ENCODE measurements at places on chromosomes 5 and 9.

GRCh38 chr5:85671223-85671970, 946.3 kb upstream of the COX7C start:
- no peaks in the 10 kb centered on the region for H3K36me3 ChIP-seq
- DNase-seq = no peak
- no peak overlapping the region for H3K27ac ChIP-seq

- H3K4me1 ChIP-seq = peaks cover 41% of the 10 kb centered on the region
- no peaks in the 10 kb centered on the region for H3K27me3 ChIP-seq
- H3K36me3 ChIP-seq = no peaks in the 10 kb centered on the region
- DNase-seq = no peak
- H3K27ac ChIP-seq = peak overlapping the region; percentile 96
- peak overlapping the region; percentile 79 for H3K4me3 ChIP-seq
These were observed 938 bp downstream of the NINJ1 start for GRCh38 chr9:93132946-93133680.

DNA sequence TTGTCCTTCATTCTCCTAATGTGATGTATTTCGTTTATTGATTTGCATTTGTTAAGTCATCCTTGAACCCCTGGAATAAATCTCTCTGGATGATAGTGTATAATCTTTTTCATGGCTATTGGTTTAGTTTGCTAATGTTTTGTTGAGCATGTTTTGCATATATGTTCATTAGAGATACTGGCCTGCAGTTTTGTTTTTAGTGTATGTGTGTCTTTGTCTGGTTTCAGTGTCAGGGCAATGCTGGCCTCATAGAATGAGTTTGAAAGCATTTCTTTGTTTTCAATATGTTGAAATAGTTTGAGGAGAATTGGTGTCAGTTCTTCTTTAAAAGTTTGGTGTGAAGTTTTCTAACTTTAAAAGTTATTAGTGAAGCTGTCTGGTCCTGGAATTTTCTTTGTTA, 149.6 kb upstream of the ATP10B start:
- no peaks in the 10 kb centered on the region for H3K36me3 ChIP-seq
- no peak overlapping the region for H3K4me3 ChIP-seq
- no peaks in the 10 kb centered on the region for H3K4me1 ChIP-seq
- no peak for DNase-seq

DNA sequence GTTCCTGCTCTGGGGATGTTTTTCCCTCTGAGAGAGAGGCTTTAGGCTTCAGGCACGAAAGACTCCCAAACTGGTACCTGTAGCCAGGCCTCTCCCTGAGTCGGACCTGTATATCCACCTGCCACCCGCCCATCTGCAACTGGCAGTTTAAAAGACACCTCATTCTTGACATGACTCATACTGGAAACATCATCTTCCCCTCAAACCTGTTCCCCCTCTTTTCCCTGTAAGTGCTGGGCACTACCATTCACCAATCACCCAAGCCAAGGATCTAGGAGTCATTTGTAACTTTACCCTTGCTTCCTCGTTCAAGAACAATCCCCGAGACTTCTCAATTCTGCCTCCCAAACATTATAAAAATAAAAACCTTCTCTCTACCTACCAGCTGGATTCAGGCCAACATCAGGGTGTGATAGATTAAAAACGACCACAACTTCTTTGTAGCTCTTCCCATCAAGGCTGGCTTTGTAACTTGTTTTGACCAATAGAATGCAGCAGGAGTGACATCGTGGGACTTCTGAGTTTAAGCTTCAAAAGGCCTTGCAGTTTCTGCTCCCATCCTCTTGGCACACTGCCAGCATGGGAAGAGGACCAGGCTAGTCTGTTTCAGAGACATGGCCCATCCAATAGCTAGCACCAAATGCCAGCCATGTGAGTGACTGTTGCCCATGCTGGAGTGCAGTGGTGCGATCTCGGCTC, 1.8 kb upstream of the WDR31 start:
- H3K27me3 ChIP-seq = no peaks in the 10 kb centered on the region
- no peak overlapping the region for H3K4me3 ChIP-seq
- H3K36me3 ChIP-seq = no peaks in the 10 kb centered on the region
- no peak for DNase-seq
- no peak overlapping the region for H3K27ac ChIP-seq

GRCh38 chr5:135934939-135935338, 19.8 kb downstream of the LECT2 start:
- peaks cover 12% of the 10 kb centered on the region for H3K27me3 ChIP-seq
- no peaks in the 10 kb centered on the region for H3K36me3 ChIP-seq
- no peak overlapping the region for H3K4me3 ChIP-seq
- DNase-seq = no peak
- H3K27ac ChIP-seq = no peak overlapping the region
- H3K4me1 ChIP-seq = peaks cover 4% of the 10 kb centered on the region

- H3K27ac ChIP-seq = no peak overlapping the region
- H3K27me3 ChIP-seq = no peaks in the 10 kb centered on the region
- no peak for DNase-seq
- H3K4me3 ChIP-seq = no peak overlapping the region
- H3K36me3 ChIP-seq = no peaks in the 10 kb centered on the region
- no peaks in the 10 kb centered on the region for H3K4me1 ChIP-seq
These were observed 186.5 kb downstream of the NSG2 start for GRCh38 chr5:174231956-174232487.

- H3K4me1 ChIP-seq = peaks cover 22% of the 10 kb centered on the region
- H3K4me3 ChIP-seq = no peak overlapping the region
- H3K27me3 ChIP-seq = no peaks in the 10 kb centered on the region
- DNase-seq = no peak
These were observed 38.7 kb upstream of the UBTD2 start for GRCh38 chr5:172322028-172322965.

DNA sequence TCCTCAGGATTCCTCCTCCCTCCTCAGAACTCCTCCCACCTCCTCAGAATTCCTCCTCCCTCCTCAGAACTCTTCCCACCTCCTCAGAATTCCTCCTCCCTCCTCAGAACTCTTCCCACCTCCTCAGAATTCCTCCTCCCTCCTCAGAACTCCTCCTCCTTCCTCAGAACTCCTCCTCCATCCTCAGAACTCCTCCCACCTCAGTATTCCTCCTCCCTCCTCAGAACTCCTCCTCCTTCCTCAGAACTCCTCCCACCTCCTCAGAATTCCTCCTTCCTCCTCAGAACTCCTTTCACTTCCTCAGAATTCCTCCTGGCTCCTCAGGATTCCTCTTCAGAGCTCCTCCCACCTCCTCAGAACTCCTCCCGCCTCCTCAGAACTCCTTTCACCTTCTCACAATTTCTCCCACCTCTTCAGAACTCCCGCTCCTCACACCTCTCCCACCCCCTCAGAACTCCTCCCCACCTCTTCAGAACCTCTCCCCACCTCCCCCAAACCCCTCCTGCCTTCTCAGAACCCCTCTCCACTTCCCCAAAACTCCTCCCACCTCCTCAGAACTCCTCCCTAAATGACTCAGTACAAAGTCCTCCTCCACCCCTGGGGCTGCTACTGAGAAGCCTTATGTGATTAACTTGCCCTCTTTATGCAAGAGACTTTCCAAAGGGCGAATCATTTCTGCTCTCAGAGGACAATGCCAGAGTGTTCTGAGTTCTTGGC, 23.2 kb downstream of the SLC46A2 start:
- H3K27ac ChIP-seq = no peak overlapping the region
- DNase-seq = peak; percentile 17
- no peak overlapping the region for H3K4me3 ChIP-seq
- no peaks in the 10 kb centered on the region for H3K27me3 ChIP-seq
- no peaks in the 10 kb centered on the region for H3K4me1 ChIP-seq
- peaks cover 14% of the 10 kb centered on the region for H3K36me3 ChIP-seq

DNA sequence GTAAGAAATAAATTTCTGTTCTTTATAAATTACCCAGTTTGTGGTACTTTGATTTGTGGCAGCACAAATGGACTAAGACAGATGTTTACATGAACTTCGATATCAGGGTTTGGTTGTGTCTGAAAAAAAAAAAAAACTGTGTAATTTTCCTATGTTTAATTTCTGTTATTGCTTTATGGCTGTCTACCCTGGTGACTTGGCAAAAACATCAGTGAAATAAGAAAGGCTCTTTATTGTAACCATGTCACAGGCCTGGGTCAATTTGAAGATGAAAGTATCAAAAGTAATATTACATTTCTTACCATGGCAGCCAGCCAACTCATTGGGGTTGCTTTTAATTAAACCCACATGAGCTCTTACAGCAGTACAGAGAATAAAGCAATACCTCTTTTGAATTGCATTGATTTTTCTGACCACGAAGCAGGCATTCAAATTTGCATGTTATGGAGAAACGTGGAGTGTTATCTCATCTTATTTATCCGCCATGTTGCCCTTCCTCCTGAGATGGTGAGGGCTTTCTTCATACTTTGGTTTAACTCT, 20.6 kb upstream of the SV2C start:
- DNase-seq = no peak
- H3K4me1 ChIP-seq = no peaks in the 10 kb centered on the region
- no peaks in the 10 kb centered on the region for H3K36me3 ChIP-seq
- H3K27me3 ChIP-seq = no peaks in the 10 kb centered on the region

DNA sequence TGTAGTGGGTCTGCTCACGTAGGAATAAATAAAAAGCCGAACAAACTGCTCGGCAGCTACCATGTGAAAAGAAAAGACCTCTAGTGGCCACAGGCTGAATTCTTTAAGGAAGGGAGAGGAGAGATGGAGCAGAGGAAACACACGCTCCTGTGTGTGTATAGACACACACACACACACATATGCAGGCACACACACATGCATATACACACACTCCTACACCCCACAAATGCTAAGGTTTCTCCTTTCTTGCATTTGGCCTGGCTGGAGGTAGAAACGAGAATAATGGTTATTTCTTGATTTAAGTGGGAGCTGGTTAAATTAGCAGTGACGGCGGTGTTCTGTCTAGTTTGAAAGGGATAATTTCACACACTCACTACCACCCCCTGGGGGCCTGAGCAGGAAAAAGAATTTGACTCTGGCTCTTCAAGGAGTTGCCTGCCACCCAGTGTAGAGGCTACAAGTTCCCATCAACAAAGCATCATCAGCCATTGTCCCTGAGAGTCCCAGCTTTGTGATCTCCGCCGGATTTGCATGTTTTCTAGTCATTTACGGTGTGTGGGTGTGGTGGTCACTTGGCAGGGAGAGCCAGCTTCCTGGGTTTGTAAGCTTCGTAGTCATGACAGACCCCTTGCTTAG, at the start of gene INSYN2B:
Gene INSYN2B, minus strand, starts transcription at position 78 of the 636 bp plus-strand sequence. CDS start 96,597 bp downstream, outside the sequence.
- H3K4me3 ChIP-seq = peak within 1 kb of the TSS; percentile 30
- H3K27me3 ChIP-seq = no peaks in the 10 kb centered on the region
- no peaks in the 10 kb centered on the region for H3K36me3 ChIP-seq
- H3K4me1 ChIP-seq = no peaks in the 10 kb centered on the region
- no peak within 1 kb of the TSS for H3K27ac ChIP-seq
- no peak for DNase-seq

- peaks cover 21% of the 10 kb centered on the region for H3K4me1 ChIP-seq
- H3K27ac ChIP-seq = peak overlapping the region; percentile 62
- no peaks in the 10 kb centered on the region for H3K27me3 ChIP-seq
- no peak for DNase-seq
- peak overlapping the region; percentile 76 for H3K4me3 ChIP-seq
- no peaks in the 10 kb centered on the region for H3K36me3 ChIP-seq
These were observed 1.9 kb downstream of the ALDH1A1 start for GRCh38 chr9:72950875-72951442.

DNA sequence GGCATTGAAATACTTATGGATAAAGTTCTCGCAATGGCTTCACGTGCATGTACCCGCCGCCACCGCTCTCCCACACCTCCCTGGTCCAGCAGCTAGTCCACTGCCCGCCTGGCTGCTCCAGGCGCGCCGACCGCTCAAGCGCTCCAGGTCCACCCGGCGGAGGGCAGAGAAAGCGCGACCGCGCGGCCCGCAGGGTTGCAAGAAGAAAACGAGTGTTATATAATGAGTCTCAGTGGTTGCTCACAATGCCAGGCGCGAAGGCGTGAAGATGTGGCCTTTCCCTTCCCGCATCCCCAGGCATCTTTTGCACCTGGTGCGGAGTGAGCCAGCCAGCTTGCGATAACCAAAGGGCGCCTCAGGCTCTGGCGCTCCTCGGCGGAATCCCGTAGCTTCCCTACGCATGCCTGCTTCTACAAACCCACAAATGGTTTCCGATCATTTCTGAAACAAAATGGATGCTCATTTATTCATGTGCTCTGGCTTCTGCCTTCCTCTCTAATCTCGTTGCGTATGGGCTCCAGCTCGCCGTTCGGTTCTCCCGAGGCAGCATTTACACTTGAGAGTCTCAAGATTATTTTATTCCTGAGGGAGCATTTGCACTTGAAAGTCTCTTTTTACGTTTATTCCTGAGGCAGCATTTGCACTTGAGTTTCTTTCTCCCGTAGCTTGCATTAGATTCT, 25.7 kb downstream of the CDKN2A start:
- no peak for DNase-seq
- H3K4me1 ChIP-seq = peaks cover 11% of the 10 kb centered on the region
- H3K27ac ChIP-seq = no peak overlapping the region
- H3K27me3 ChIP-seq = peaks cover 57% of the 10 kb centered on the region
- H3K4me3 ChIP-seq = peak overlapping the region; percentile 35

GRCh38 chr5:160192424-160192823, 36.9 kb upstream of the FABP6 start:
- H3K4me3 ChIP-seq = no peak overlapping the region
- H3K27ac ChIP-seq = no peak overlapping the region
- H3K36me3 ChIP-seq = no peaks in the 10 kb centered on the region
- peaks cover 9% of the 10 kb centered on the region for H3K4me1 ChIP-seq

DNA sequence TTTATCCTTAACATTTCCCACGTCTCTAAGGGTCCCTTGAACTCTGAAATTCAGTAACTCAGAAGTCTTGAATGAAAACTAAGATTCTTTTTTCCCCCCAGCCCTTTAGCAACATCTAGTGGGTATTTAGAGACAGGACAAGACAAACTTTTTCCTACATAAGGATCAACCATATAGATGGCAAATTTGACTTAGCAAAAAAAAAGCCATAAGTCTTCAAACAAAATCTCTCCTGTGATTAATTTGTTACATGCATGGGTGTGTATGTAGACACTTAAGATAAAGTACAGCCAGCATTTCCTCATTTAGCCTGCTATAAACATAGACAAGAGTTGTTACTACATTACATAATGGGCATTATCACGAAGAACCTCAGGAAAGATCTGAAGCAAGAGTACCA, 29.1 kb upstream of the ANKRD31 start:
- no peaks in the 10 kb centered on the region for H3K4me1 ChIP-seq
- no peaks in the 10 kb centered on the region for H3K36me3 ChIP-seq
- no peak overlapping the region for H3K4me3 ChIP-seq
- no peak for DNase-seq
- H3K27me3 ChIP-seq = no peaks in the 10 kb centered on the region

GRCh38 chr5:109533751-109534272, 124.0 kb upstream of the PJA2 start:
- no peak overlapping the region for H3K27ac ChIP-seq
- no peaks in the 10 kb centered on the region for H3K36me3 ChIP-seq
- peaks cover 27% of the 10 kb centered on the region for H3K4me1 ChIP-seq
- peak overlapping the region; percentile 9 for H3K4me3 ChIP-seq
- no peak for DNase-seq
- no peaks in the 10 kb centered on the region for H3K27me3 ChIP-seq

- no peaks in the 10 kb centered on the region for H3K27me3 ChIP-seq
- no peak overlapping the region for H3K4me3 ChIP-seq
- no peak for DNase-seq
- H3K4me1 ChIP-seq = peaks cover 89% of the 10 kb centered on the region
These were observed 29.5 kb downstream of the RAI14 start for GRCh38 chr5:34685485-34686165.

All from thoracic aorta (tissue), 2 donors.